ENCODE measurements at places on chromosomes 7 and 10.
A peak's percentile ranks its signal among the peaks of the same experiment; 100 is the strongest.

- DNase-seq = peak; percentile 5
Measured at GRCh38 chr7:19051767-19052375, 65.6 kb downstream of the TWIST1 start.

DNA sequence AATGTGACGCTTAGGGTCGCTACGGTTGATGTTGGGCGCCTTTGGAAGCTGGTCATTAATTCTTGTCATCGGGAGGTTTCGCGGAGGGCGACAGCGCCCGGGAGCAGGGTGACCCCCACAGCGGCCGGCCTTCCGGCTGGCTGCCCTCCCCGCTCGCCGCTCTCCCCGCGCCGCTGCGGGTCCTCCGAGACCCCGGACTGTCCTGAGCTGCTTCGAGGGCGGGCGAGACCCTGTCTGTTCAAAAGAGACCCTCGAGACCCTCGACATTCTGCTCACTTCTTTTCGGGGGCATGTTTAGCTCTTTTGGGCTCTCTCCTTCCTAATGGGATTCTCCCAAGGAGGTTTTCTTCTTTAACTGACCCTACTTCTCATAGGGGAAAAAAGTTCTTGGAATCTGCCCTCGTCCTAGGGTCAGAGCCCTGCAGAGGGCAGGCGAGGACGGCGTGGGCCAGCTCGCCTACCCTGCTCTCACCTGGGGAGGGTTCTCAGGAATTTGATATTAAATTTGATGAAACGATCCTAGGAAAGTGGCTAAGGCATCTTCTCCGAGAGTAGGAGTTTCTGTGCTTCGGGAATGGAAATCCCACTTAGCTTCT, 257.0 kb downstream of the OTUD1 start:
- DNase-seq = no peak

- DNase-seq = no peak
Measured at GRCh38 chr7:99786726-99787335, 2.8 kb upstream of the CYP3A4 start.

- DNase-seq = no peak
Measured at GRCh38 chr7:47779341-47779771, 168.9 kb downstream of the PKD1L1 start.

DNA sequence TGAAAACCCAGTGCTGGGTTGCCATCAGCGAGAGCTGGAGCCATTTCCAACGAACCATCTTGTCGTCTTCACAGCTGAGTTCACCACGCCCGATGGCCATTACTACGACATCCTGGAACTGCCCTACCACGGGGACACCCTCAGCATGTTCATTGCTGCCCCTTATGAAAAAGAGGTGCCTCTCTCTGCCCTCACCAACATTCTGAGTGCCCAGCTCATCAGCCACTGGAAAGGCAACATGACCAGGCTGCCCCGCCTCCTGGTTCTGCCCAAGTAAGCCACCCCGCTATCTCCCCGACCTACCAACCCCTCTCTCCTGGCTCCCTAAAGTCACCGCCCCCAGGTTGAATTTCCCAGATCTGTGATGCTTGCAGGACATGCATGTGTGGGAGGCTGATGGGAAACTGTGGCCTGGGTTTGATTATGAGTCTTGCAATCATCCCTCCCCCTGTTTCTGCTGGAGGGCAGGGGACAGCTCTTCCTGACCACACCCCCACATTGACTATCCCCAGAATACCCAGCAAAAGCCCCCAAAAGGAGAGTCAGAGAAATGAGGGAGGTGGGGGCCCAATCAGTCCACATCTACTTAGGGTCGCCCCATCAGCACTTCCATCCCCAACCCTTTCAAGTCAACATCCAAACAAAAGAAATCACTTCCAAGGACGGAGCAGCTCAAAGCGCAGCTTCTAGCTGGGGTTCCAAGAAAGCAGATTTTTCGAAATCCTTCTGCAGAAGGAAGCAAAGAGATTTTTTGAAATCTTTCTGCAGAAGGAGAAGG, 6.9 kb downstream of the SERPINE1 start:
- DNase-seq = no peak

- no peak for DNase-seq
Measured at GRCh38 chr10:4892681-4893080, 66.7 kb downstream of the AKR1E2 start.

GRCh38 chr7:69364813-69365643, 233.2 kb upstream of the AUTS2 start:
- peak; percentile 0 for DNase-seq

DNA sequence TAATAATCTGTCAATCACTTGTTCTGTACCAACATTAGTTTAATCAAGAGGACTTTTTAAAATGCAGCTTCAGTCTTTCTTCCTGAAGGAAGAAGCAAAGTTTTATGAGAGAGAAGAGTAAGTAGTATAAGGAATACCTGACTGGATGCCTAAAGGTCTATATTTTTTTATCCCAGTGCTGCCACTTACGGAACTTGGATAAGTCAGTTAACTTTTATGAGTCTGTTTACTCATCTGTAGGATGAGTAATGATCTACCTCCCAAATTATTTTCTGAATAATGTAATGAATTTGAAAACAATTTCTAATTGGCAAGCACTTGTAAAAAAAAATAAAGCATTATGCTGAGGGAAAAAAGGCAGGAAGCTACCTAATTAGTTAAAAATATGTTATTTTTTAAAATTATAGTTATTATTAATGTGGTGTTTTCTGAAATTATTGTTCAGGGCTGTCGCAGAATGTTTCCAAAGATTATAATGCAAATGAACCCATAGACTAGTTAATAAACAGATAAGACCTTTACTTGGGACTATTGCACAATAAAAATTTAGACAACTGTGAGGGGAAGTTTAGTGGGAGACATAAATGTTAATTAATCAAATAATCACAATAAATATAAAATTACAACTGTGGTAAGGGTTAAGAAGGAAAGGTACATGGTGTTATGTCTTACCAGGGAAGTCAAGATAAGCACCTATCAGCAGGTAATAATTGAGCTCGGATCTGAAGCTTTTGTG, 24.6 kb downstream of the SLK start:
- DNase-seq = no peak

DNA sequence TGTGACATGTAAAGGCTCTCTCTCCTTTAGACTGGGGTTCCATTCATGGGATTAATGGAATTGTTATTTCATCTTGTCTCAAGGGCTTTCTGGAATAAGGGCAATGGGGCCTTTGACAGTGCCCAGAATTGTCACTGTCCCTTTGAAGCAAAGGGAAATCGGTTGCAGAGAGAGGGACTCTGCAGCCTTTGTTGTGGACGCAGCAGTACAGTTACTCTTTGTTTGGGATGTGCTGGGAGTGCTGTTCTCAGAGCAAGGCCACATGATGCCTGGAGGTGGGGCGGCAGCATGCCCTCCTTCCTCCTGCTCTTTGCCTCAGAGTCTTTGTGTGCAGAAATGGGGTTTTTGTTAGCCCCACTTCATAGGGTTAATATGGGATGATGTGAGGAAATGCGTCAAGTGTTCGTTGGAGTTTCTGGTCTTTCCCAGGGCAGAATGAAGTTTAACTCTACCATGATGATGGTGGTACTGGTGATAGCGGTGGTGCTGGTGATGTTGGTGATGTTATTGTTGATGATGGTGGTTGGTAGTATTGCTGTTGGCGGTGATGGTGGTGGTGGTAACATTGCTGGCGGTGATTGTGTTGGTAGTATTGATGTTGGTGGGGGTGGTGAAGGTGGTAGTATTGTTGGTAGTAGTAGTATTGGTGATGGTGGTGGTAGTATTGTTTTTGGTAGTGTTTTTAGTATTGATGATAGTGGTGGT, 45.3 kb downstream of the DOCK1 start:
- DNase-seq = no peak

DNA sequence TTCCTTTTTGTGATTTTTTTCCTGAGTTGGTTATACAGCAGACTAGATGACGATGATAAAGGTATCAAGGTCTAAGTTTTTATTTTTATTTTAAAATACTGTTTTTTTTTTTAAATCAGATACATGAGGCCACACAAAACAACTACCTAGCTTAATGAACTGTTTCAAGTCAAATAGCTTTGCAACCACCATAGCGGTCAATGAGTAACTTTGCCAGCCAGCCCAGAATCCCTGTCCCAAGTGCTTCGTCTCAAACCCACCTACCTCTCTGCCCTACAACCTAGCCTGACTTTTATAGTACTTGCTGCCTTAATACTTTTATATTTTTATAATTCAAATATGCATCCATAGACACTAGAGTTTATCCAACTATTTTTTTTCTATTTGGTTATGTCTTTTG, 676.5 kb downstream of the NRG3 start:
- DNase-seq = no peak

DNA sequence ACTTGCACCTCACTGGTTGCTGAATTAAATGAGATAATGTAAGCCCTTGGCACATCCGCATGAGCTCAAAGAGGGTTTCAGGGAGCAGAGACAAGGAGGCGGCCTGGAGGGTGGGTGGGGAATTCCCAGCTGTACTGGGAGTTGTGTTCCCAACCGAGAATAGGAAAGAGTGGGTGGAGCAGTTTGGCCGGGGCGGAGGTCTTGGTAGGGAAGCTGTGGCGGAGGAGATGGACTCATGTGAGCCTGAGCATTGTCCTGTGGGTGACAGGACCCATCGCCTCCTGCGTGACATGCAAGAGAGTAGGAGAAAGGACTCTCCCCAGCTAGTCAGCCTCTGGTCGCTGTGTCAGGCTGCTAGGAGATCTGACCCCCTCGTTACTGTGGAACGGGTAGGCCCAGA, 41.0 kb upstream of the SAMD8 start:
- DNase-seq = no peak

GRCh38 chr7:48089046-48090003, at the start of gene UPP1:
Gene UPP1 (plus strand): TSS chr7:48089265. CDS start chr7:48094784, 5,519 bp downstream.
- peak; percentile 75 for DNase-seq

DNA sequence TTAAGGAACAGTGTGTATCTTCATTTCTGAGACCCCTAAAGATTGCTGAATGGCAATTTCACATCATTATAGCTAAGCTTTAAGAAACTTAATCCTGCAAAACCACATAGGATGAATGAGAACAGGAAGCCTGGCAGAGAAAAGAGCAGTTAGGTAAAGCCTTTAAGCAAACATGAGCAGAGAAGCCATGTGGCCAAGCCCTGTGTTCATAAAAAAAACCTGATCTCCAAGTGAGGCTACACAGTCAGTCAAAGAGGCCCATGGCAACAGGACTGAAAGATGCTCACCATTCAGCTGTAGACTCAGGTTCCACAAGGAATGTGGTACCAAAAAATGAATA, 9.3 kb downstream of the LIPA start:
- DNase-seq = no peak

DNA sequence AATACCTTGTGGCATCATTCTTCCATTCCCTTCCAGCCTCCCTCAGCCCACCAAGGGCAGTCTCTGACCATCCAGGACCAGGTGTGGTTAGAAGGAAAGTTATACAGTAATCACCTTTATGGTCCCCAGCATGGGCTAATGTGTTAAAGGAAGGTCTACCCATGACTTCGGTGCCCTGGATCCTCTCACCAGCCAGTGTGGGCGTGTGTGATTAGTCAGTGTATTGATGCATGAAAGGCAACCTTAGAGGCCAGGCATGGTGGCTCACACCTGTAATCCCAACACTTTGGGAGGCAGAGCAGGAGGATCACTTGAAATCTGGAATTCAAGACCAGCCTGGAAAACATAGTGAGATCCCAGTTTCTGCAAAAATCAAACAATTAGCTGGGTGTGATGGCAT, 88.9 kb downstream of the APBB1IP start:
- no peak for DNase-seq

DNA sequence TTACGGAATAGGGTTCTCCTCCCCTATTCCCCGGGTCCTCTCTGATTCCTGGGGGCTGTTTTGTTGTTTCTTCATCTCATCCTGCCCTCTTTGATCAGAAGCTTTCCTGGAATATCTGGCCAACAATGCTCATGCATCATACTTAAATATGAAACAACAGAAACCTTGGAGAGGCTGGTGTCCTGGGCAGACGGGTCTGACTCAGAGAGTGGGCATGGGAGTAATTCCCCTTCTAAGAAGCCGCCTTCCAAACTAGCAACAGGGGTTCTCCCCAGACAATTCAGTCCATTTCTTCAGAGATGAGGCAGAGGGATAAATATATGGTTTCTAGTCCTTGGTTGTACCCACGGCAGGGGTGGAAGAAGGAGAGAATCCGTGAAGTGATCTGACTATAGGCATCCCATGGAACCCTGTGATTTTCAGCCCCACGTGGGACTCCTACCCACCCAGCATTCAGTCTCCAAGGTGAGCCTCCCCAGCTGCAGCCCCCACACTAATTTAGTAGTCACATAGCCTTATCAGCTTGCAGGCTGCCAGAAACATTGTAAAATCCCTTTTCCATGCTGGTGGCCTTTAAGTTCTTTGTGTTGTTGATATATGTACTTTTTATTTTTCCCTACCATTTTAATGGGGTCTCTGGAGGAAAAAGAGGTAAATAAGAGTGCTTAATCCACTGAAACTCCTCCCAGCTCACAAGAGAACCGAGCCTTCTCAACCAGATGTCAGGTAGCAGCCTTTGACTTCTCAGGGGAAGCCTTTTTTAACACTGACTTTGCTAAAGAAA, 119.2 kb downstream of the SFMBT2 start:
- DNase-seq = no peak

DNA sequence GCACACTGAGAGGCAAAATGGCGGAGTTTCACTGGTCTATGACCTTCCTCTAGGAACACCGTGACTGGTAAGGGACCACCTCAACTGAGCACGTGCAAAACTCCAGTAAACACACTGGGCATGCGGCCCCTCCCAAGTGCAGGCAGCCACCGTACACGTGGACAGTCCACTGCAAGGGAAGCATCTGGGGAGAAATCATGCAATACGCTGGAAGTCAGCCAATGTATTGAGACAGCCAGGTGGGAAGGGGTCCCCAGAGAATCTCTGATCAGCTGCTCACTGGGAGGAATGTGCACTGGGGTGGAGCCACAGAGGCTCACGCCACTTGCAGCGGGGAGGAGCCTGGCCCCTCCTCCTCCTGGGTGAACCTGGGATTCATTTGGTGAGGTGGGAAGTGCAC, 49.3 kb downstream of the CFAP46 start:
- peak; percentile 55 for DNase-seq

GRCh38 chr10:20147684-20148083, 331.5 kb downstream of the PLXDC2 start:
- no peak for DNase-seq

GRCh38 chr7:111498391-111499007, 63.8 kb downstream of the IMMP2L start:
- DNase-seq = no peak

DNA sequence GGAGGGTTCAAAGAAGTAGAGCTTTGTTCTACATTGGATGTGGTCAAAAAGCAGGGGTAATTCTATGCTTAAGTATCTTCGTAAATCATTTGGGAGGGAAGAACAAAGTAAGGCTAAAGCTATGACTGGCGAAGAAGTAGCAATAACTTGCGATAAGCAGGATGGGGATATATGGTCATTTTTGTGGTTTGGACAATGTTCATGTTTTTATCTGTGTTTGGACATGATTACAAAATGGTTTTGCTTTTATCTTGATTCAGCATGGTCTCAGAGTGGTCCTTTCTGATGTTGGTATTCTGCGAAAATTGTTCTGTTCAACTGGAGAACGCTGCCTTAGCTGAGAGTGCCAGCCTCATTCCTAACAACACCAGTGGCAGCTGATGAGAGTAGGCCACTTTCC, 208.8 kb downstream of the SEMA3A start:
- DNase-seq = no peak

- DNase-seq = no peak
Measured at GRCh38 chr10:27568196-27569175, 64.4 kb downstream of the RAB18 start.
